ENCODE measurements at places on chromosomes 13 and 19.

DNA sequence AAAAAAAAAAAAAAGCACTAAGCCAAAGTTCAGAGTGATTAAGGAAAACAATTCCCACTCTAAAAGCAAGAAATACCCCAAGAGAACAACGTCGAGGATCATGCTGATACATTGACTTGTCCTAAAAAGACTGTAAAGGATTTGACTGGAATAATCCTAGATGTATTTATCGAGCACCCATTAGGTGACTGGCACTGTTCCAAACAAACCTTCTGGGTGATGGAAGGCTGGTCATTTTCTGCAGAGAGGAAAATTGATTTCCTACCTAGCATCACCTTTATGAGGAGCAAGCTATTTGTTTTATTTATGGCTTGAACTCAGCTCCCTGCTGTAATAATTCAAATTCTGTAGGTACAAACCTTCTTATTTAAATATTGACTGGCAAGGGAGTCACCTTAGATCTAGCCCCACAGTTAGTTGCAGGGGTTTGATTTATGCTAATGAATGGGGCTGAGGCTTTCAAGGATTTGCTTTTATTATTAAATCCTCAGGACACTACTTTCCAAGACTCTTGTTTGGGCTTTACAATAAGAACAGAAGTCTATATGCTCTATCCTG lies 471.0 kb downstream of the OLFM4 start:
- no peak for DNase-seq

GRCh38 chr13:55410398-55411330 lies 1730.1 kb upstream of the PRR20A start:
- no peak for DNase-seq

- DNase-seq = no peak
Measured at GRCh38 chr19:41541990-41542584, 33.9 kb upstream of the CEACAM21 start.

DNA sequence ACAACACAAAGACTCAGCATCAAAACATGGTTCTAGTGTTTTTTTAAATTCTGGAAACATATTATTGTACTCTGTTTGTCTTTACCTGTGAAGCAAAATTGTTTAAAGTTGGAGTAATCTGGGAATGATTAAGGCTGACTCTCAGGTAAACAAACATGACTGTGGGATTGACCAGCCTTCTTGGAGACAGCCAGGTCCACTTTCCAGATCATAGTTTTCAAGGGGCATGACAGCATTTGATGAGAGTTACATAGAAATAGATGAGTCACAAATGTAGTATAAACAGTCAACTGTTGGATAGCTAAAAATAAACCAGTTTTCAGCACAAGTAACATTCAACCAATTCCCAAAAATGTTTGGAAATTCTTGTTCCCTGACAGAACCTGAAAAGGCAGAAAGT lies 1680.9 kb downstream of the OLFM4 start:
- DNase-seq = no peak

- DNase-seq = no peak
Measured at GRCh38 chr19:3981373-3981735, 3.9 kb downstream of the EEF2 start.

DNA sequence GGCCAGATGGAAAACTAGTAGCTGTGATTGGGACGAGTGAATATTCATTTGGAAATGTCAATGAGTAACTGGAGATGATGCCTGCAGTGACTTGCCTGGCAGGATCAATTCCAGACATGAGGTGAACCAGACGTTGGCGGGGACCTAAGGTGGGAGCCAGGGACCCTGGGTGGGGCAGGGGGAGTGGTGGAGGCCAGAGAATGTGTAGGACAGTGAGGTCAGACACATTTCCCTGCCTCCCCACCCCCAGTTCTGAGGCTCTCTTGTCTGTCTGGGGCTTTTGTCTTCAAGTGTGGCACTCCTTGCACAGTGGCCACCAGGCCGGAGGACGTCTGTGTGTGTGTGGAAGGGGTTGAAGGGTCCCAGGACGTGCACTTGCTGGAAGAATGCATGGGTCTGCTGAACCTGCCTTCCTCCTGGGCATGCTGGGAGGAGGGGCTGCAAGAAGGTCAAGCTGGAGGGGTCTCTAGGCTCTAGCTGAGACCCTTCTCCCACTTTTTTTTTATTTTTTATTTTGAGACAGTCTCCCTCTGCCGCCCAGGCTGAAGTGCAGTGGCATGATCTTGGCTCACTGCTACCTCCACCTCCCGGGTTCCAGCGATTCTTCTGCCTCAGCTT lies 51.6 kb downstream of the CHST8 start:
- no peak for DNase-seq

GRCh38 chr19:33724721-33725060 lies 72.0 kb upstream of the KCTD15 start:
- no peak for DNase-seq

GRCh38 chr19:43331435-43332010 lies 22.0 kb upstream of the CD177 start:
- no peak for DNase-seq

GRCh38 chr13:100520936-100521850 lies 67.4 kb downstream of the GGACT start:
- DNase-seq = no peak

- DNase-seq = peak; percentile 29
Measured at GRCh38 chr19:23116802-23117571, at the start of gene ZNF730. ZNF730 (plus strand) TSS chr19:23117025; CDS start chr19:23117174, 149 bp downstream.

DNA sequence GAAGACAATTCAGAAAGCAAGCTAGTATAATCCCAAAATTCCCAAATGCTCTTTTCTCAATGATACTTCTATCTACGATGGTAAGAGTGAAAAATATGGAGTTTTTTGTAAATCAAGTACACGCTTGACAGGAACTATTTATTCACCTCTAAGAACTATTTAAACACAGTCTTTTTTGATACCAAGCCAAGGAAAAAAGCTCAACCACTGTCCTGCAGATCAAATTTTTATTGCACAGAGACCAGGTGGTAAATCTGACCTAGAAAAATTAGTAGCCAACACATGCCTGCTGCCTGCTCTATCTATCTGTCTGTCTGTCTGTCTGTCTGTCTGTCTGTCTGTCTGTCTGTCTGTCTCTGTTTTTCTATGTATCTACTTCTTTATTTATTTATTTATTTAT lies 292.2 kb downstream of the MZT1 start:
- DNase-seq = no peak

GRCh38 chr13:22589880-22590279 lies 590.9 kb upstream of the SGCG start:
- no peak for DNase-seq

- DNase-seq = no peak
Measured at GRCh38 chr13:111874981-111875380, 192.0 kb upstream of the SOX1 start.

- peak; percentile 55 for DNase-seq
Measured at GRCh38 chr13:27194895-27195764, 23.5 kb upstream of the USP12 start.

- DNase-seq = no peak
Measured at GRCh38 chr19:35531291-35531690, 2.0 kb upstream of the GAPDHS start.

DNA sequence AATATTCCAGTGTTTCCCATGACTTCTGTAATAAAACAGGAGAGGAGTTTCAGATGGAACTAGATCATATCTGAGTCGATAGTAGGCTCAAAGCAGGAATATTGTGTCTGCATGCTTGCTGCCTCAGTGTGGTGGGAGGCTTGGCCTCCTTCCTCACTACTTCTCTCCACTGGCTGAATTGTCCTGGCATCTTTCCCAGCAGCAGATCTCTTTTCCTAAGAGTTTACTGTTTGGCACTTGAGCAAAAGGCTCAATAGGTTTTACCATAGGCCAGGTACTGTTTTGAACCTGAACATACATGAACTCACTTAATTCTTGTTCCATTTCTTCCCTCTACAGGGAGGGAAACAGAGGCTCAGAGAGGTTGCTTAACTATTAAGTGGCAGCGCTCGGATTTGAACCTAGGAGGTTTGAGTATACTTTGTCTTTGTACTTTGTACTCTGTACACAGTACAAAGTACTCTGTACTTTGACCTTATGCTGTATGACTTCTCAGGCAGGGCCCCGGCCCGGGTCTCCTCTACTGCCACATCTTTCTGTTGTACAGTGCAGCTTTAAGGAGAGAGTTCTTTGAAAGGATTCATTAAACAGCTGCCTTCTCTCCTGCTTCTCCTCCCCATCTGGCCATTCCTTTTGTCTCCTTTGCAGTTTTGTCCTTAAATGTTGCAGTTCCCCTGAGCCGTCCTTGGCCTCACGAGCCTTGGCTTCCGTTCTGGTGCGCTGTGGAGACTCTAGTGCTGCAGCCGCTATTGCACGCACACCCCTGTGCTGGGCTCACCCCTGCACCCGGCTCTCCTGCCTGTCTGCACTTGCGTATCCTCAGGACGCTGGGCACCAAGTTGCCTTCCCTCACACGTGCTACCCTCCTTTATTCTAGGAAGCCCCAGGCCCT lies 8.1 kb downstream of the B3GLCT start:
- no peak for DNase-seq

DNA sequence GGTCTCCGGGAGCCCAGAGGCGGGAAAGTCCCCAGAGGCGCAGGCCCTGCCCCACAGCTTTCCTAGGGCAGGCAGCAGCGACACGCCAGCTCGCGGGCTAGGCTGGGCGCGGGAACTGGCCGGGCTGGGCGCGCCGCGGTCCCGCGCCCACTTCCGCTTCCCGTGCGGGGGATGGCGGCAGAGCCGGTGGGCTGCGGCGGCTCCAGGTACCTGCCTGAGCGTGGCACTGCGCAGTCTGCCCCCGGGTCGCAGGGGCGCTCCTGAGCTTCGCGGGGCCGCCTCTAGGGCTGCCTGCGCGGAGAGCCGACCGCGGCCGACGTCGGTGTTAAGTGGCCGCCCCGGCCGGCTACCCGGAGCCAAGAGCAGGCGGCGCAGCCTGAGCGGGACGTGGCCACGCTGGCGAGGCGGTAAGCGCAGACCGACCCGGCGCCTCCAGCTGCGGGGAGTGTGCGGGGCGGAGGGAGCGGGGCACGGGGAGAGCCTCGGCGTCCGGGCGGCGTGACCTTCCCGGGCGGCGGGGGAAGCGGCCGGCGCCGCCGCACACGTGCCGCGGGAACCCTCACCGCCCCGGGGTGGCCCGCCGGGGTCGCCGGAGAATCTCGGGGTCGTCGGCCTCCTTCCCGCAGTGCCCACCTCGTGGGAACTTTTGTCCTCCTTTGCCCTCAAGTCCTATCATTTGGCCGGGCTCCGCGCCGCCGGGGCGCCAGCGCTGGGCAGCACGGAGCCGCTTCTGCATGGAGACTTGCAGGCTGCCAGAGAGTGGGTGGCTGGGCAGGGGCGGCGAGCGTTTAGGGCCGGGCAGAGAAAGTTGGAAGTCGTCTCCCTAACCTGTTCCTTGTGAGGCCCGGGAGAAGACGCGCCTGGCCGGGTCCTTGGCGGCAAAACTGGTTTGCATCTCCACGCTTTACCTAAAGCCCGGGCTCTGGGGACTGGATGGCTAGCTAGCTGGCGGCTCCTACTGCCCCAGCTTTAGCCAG lies 31.4 kb upstream of the MPHOSPH8 start:
- no peak for DNase-seq

GRCh38 chr13:73782450-73783449 lies 351.5 kb downstream of the KLF12 start:
- no peak for DNase-seq

DNA sequence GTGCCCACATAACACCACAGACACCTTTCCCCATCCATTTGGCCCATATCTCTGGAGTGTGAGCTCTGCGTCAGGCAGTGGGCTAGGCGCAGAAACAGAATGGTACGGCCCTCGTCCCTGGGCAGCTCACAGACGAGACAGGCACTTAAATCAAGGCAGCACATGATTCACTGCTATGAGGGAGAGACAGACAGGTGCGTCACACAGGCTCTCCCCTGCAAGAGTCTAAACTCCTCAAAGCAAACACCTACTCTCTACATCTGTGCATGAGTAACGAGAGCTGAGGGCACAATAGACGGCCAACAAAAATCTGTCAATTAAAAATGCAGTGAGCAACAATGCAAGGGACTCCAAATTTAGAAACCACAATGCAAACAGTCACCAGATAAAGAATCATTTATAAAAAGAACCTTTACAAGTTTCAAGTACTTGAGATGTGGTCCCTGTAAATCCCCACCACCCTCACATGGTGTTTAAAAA lies 348.9 kb downstream of the UQCRFS1 start:
- DNase-seq = no peak

DNA sequence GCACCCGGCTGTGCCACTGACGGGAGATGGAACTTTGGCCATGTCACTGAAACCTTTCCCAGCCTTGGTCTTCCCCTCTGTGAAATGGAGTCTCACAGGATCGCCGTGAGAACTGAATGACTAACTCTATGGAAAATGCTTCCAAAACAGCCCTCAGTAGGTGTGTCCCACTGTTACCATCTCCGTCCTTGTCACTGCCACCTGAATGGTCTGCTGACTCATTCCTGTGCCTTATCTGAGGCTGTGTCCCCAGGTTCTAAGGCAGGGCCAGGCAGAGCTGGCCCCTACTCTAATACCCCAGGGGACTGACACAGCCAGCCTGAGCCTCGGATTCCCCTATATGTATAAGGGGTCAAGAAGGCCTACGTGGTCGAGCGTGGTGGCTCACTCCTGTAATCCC lies 4.5 kb downstream of the CDC37 start:
- DNase-seq = no peak

DNA sequence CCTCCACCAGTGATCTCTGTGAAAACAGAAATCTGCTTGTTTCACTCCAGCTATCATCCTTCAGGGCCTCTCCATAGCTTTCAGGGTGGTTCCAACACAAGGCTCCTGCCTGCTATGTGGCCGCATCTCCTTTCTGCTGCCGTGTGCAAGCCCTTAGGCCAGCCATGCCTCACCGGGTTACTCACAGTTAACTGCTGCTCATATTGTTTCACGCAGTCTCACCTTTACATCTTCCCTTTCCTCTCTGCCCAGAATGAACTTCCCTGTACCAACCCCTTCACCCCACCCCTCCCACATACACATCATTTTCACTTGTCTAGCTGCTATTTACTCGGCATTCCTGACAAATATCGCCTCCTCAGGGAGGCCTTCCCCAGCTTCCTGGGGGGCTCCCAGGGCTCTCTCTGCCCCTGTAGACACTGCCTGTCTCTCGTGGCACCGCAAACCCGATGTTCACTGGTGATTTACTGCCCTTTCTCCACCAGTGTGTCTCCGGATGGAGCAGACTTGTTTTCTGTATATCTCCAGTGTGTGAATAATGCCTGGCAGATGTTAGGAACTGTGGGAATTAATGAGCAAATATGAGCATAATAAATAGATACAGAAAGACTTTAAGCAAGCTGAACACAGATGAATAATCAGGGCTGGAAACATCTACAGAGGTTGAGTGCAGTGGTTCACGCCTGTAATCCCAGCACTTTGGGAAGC lies 39.3 kb upstream of the GPR183 start:
- DNase-seq = no peak

DNA sequence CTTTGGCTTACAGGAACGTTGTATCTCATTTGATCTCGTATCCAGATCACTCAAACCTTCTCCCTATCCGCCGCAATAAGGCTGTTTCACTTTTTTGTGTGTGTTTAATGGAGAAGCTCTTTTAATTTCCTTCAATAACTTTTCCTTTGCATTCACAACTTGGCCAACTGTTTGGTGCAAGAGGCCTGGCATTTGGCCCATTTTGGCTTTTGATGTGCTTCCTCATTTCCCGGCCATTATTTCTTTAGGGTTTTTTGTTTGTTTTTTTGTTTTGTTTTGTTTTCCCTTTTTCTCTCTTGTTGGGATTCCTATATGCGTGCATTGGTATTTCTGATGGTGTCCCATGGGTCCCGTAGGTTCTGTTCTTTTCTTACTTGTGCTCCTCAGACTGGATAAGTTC lies 6.1 kb upstream of the UPF3A start:
- no peak for DNase-seq
